Fibroblast of lung (primary cell): ENCODE measurements at places on chromosomes 7 and 10.
A peak's percentile ranks its signal among the peaks of the same experiment; 100 is the strongest.

DNA sequence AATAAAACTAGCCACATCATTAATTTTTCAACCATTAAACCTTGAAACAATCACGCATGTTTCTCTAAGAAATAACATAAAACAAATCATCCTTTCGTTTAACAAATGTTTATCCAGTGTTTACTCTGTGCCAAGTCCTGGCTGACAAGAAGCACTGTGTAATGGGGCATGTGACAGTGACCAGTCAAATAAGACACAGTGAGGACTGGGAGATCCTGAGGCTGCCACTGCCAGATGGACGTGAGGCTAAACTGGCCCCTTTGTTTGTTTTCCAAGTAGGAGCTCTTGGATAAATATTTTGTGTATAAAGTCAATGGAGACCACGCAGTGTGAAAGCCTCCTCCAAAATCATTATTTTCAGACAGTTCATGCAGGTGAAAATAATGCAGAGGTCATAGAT is 626.2 kb downstream of the SUGCT start:
- no peak overlapping the region for H3K27ac ChIP-seq
- DNase-seq, result no peak
- H3K4me1 ChIP-seq, result peaks cover 5% of the 10 kb centered on the region
- H3K4me3 ChIP-seq, result no peak overlapping the region

DNA sequence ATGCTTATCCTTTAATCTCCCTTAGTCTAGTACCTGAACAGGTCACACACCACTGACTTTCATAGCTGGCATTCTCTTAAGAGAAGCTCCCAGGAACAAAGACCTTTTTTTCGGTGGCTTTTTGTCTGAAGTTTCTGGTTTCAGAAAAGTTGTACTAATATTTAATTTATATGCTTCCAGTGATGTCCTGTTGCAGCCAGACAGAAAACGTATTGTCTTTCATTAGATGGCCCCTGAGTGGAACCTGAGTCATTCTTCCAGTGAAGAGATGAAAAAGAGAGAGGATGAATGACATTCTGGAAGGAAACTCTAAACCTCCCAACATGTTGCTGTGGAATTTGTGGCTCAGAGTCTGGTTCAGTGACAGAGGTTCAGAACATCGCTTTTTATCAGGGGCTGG is 274.8 kb upstream of the TAC1 start:
- H3K4me1 ChIP-seq, result no peaks in the 10 kb centered on the region
- H3K4me3 ChIP-seq, result no peak overlapping the region
- no peaks in the 10 kb centered on the region for H3K27me3 ChIP-seq
- no peak overlapping the region for H3K27ac ChIP-seq

DNA sequence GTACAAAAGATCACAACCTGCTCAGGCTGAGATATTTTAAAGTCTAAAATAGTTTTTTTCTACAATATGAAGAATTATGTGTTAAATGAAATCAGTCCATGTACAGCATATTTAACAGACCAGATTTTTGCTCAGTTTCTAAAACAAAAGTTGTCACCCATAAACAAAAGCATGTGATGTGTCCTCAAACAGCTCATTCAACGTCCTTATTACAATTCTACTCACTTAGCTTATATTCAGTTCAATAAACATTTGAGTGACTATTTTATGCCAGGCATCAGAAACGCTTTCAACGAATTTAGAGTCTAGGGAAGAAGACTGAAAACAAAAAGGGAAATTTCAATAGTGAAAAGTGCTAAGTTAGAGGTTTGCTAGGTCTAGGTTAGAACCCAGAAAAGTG is 457.3 kb upstream of the SEMA3A start:
- H3K27ac ChIP-seq, result no peak overlapping the region
- no peak for DNase-seq
- H3K36me3 ChIP-seq, result no peaks in the 10 kb centered on the region

DNA sequence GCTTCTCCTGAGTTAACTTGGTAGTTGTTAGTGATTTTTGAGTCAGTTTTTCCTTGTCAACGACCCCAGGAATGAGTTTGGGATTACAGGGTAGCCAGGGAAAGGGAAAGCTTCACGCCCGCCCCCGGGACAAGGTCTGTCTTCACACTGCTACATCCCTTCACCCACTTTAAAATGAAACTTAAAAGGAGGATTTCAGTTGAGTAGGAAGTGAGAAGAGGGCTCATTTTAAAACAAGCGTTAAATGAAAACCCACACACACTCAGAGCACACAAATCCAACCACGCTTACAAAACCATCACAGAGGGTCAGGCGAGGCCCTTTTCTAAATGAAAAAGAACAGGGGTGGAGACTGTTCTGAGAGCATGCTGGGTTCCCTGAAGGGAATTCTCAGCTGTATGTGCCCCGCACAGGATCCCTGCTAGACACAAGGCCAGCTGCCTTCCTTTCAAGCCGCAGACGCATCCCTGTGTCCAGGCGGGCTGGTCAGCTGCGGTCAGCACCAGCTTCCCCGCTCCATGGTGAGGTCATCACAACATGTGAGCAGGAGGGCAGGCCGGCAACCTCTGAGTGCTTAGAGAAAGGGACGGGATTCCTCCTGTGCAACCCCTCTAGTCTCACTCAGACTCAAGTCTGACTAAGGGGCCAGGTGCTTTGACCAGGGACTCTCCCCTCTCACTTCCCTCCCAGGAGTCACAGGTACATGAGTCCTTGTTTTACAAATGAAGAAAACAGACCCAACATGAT is 111.8 kb downstream of the EGFR start:
- H3K27ac ChIP-seq, result peak overlapping the region; percentile 100
- peaks cover 69% of the 10 kb centered on the region for H3K4me1 ChIP-seq
- peaks cover 6% of the 10 kb centered on the region for H3K36me3 ChIP-seq
- H3K4me3 ChIP-seq, result no peak overlapping the region
- peak; percentile 95 for DNase-seq

GRCh38 chr10:114584419-114584818 is 73.7 kb downstream of the ABLIM1 start:
- no peaks in the 10 kb centered on the region for H3K36me3 ChIP-seq
- no peaks in the 10 kb centered on the region for H3K4me1 ChIP-seq
- H3K27me3 ChIP-seq, result no peaks in the 10 kb centered on the region
- H3K27ac ChIP-seq, result no peak overlapping the region

DNA sequence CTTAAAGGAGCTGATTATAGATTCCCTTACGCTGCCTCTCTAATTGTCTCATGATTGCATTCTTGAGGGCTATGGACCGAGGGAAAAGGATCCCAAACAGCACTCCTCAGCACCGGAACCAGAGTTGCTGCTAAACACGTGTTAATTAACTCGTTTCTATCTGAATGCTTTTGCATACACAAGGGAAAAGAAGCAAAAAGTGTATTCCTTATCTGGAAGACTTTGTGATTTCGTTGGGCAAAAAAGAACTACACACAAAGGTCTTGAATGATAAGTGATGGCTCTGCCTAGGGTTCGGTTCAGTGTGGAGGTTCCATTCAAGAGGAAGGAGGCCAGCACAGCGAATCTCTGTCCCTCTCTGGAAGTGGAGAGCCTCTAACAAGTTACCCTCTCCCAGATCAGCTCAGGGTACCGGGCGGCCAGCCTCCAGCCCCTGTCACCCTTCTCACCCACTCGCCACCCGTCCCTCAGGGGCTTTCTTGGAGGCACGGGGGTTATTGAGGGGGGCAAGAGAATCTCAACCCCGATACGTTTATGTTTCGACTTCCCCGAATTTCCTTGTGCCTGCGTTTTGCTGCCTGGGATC is 515 bp upstream of the SLC4A2 start:
- H3K36me3 ChIP-seq, result peaks cover 1% of the 10 kb centered on the region
- H3K4me1 ChIP-seq, result peaks cover 23% of the 10 kb centered on the region
- peak; percentile 58 for DNase-seq
- H3K27me3 ChIP-seq, result no peaks in the 10 kb centered on the region
- H3K4me3 ChIP-seq, result peak overlapping the region; percentile 80
- peak overlapping the region; percentile 93 for H3K27ac ChIP-seq

- peaks cover 5% of the 10 kb centered on the region for H3K36me3 ChIP-seq
- no peaks in the 10 kb centered on the region for H3K27me3 ChIP-seq
- H3K4me1 ChIP-seq, result peaks cover 14% of the 10 kb centered on the region
- no peak overlapping the region for H3K27ac ChIP-seq
- peak; percentile 76 for DNase-seq
Observed at GRCh38 chr10:103884681-103885139, 29.3 kb upstream of the SH3PXD2A start.

DNA sequence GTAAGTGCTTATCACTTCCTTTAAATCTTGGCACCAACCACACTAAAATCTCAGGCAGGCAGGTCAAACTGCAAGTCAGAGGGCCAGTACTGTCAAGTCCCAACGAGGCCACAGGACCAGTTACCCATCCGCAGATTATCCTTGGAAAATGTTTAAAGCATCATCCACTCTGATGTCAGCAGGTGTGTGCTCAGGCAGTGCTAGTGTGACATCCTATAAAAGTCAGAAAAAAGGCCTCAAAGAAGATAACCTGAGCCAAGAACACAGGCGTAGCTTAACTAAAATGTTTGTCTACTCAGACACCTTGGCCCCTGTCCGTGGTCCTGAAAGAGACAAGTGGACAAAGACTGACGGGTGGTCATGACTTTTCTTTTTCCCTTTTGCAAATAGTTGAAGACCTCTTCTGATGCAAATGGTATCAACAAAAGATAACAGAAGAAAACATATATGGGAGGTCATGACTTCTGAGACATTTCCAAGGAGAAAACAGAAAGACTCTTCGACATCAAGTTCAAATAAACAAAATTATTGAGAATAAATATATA is 309.3 kb downstream of the KCNMA1 start:
- H3K27me3 ChIP-seq, result no peaks in the 10 kb centered on the region
- no peaks in the 10 kb centered on the region for H3K36me3 ChIP-seq
- H3K4me3 ChIP-seq, result no peak overlapping the region
- peak; percentile 33 for DNase-seq
- H3K4me1 ChIP-seq, result peaks cover 3% of the 10 kb centered on the region

DNA sequence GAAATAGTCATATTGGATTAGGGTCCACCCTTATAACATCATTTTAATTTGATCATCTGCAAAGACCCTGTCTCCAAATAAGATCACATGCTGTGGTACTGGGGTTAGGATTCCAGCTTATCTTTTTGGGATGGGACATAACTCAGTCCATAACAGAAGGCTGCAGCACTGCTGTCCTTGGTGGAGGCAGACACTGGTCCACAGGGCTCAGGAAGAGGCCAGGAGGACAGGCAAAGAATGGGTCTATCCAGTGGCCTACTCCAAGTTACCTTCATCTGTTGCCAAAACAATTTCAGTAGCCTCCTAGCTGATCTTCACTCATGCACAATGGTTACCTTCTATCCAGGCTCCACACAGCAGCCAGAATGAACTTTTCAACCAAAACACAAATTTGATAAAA is 387.0 kb downstream of the GRID1 start:
- H3K4me1 ChIP-seq, result no peaks in the 10 kb centered on the region
- H3K36me3 ChIP-seq, result no peaks in the 10 kb centered on the region
- H3K4me3 ChIP-seq, result no peak overlapping the region
- no peak overlapping the region for H3K27ac ChIP-seq
- DNase-seq, result no peak

DNA sequence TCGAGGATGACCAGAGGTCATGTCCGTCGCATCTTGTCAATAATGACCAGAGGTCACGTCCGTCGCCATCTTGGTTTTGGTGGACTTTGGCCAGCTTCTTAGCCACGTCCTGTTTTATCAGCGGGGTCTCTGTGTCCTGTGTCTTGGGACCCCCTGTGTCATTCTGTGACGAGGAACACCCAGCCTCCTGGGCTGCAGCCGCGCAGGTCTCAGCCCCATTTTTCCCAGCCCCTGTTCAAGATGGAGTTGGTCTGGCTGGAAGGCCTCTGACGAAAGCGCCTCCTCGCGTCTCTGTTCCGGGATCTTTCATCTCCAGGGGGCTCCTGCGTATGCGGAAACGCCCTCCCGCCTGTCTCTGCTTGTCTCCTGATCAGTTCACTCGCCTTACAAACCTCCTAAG is 134.2 kb downstream of the ELFN1 start:
- H3K4me1 ChIP-seq, result no peaks in the 10 kb centered on the region
- no peak for DNase-seq
- H3K4me3 ChIP-seq, result no peak overlapping the region
- H3K27me3 ChIP-seq, result no peaks in the 10 kb centered on the region

DNA sequence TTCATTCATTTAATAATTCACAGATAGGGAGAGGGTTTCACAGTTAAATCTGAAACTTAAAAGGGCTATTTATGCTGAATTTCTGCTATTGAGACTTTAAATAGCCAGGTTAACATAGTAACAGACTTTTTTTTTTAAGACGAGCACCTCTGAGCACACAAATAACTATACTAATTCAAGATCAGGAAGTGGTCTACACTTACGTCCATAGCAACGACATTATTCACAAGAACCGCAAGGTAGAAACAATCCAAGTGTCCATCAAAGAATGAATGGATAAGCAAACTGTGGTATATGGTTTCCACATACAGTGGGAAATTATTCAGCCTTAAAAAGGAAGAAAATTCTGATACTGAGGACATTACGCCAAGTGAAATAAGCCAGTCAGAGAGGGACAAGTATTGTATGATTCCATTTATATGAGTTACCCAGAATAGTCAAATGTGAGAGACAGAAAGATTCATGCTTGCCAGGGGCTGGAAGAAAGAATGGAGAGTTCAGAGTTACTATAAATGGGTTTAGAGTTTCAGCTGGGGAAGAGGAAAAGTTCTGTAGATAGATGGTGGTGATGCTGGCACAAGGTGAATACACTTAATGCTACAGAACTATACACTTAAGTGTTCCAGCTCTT is 140.3 kb upstream of the LAMB4 start:
- no peaks in the 10 kb centered on the region for H3K36me3 ChIP-seq
- H3K4me1 ChIP-seq, result no peaks in the 10 kb centered on the region
- DNase-seq, result no peak

DNA sequence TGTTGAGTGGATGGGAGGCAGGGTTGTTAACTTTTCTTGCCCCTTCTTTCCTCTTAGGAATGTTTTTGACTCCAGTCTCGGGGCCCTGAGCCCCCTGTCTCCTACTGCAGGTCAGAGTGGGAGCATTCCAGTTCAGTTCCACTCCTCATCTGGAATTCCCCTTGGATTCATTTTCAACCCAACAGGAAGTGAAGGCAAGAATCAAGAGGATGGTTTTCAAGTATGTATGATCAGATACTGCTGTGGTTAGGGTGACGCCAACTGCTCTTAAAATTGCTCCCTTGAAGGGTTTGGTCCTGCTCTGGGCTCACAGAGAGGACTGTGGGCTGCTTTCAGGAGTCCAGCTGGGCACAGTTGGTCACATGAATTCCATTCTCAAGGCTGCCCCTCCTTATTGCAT is 22.0 kb downstream of the VWA2 start:
- DNase-seq, result peak; percentile 18
- peaks cover 22% of the 10 kb centered on the region for H3K4me1 ChIP-seq

- no peak overlapping the region for H3K27ac ChIP-seq
- H3K36me3 ChIP-seq, result no peaks in the 10 kb centered on the region
- no peak overlapping the region for H3K4me3 ChIP-seq
- H3K4me1 ChIP-seq, result peaks cover 2% of the 10 kb centered on the region
- no peak for DNase-seq
Observed at GRCh38 chr7:79786187-79786586, 332.7 kb upstream of the MAGI2 start.

- no peak overlapping the region for H3K27ac ChIP-seq
- H3K4me1 ChIP-seq, result no peaks in the 10 kb centered on the region
- H3K36me3 ChIP-seq, result no peaks in the 10 kb centered on the region
- no peaks in the 10 kb centered on the region for H3K27me3 ChIP-seq
Observed at GRCh38 chr10:16770670-16771069, 46.6 kb downstream of the RSU1 start.

GRCh38 chr7:91814189-91814588 is 66.3 kb downstream of the MTERF1 start:
- H3K27ac ChIP-seq, result no peak overlapping the region
- no peaks in the 10 kb centered on the region for H3K27me3 ChIP-seq
- H3K36me3 ChIP-seq, result no peaks in the 10 kb centered on the region
- DNase-seq, result no peak
